ENCODE measurements at places on chromosomes 2 and 18.

DNA sequence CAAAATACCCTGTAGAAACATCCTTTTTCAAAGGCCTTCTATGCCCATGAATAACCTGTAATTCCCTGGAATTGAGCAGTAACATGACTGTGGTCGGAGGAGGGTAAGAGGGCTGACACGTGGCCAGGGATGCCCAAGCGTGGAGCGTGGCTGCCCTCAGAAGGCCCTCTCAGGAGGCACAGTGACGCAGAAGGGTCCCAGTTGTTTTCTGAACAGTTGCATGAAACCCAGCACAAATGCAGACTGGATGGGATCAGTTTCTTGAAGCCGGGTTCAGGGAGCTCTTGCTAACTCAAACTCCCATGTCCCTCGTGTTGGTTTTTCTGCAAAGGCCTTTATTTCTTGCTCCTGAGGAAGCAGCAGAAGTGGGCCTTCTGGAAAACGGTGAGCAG, 237.0 kb downstream of the ALPK2 start:
- DNase-seq: no peak

DNA sequence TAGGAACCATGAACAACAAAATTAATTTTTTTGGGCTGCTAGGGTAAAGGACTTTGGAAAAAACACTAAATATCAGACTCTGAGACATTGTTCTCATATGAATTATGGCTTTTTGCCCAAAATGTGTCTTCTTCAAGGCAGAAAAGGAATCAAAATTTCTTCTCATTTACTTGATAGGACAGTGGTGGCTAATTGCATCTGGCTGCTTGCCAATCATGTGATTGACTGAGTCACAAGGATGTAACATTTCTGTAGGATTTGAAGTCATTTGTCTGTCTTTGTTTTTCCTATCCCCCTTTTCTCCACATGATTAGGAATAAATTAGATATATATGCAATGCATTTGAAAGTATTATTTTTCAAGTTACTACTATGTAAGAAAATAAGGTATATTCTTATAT, 130.2 kb downstream of the SLC4A10 start:
- no peak for DNase-seq

DNA sequence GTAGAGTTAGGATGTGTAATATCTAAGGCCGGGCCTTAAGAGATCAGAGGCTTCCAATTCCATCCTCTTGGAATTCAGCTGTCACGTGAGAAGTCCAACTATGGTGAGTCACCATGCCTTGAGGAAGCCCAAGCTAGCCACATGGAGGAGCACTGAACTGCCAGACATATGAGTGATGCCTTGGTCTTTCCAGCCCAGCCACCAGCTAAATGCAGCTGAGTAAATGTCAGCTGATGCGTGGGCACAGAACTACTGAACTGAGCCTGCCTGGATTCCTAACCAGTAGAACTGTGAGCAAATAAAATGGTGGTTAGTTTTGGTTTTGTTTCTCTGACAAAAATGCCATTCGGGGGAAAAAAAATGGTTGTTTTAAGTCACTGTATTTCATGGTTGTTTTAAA, 153.7 kb upstream of the SERTAD2 start:
- no peak for DNase-seq

DNA sequence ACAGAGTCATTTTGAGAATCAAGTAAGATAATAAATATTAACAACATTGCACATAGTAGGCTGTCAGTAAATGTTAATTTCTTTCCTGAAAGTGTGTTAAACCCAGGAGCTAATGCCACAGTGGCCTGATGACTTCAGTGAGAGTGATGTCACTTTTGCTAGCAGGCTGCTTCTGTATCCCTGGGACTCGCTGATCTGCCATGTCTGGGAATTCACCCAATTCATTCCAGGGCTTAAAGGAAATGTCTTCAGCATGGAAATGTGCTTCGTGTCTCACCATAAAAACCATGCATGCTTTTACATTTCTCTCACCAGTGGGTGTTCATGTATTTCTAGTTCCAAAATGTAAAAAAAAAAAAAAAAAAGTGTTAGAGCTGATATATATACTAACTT, 56.8 kb upstream of the MAPRE3 start:
- no peak for DNase-seq

GRCh38 chr2:175167076-175167791, 769 bp downstream of the ATF2 start:
- no peak for DNase-seq

DNA sequence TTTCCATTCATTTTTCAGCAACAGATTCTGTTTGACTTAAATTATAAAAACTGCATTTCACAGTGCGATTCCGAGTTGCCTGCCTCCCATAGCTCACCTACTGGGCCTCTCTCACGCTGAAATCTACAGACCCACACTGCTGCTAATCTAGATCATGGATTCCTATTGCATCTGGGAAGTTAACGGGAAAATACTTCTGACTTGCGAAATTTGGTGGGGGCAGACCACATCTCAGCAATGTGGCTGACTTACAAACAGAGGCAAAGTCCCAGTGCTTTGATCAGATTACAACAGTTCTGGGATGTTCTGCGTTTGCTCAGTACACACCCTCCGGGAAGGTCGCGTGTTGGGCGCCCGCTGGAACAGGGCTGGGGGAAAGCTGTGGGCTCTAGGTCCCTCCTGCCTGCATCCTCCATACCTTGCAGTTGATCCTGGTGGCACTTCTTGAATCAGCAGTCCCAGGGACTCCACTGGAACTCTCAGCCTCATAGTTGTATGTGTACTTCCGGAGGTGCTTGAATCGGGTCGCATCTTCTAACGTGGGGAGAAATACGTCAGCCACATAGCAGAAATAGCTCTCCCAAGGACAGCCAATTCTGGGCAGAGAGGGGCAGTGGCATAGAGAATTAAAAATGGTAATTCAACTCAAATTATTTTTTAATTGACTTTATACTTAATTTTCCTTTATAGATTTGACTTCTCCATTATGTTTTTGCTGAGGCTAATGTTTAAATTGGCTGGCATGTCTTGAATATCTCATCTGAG, 1.7 kb downstream of the APOB start:
- no peak for DNase-seq

DNA sequence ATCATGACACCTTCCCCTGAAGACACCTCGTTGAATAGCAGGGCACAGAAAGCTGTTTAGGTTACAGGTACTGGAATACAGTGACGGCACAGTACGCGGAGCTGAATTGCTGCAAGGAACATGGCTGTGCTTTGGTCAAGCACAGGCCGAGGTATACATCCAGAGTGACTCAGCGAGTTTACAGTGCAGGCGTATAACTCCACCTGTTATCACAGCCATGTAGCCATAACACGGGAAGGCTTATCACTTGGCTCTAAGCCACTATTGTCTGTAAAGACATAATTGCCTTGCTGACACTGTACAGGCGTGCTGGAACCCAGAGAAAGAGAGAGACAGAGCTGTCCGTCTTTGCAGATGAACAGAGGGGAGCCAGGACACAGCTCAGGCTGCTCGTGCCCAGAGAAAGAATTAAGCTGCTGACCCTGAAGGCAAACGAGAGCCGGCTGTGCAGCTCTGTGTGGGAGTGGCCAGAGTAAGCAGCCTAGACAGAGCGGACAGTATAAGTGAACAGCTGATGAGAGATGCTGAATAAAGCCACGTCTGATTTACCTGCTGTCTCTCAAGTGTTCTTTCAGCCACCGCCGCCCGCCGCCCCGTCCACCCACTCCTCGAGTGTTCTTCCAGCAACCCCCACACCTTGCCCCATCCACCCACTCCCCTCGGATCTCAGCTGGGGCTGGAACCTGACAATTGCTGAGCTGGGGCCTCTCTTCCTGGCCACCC, 87.3 kb upstream of the PPP1CB start:
- no peak for DNase-seq

Measured in D721Med (cell line).